ENCODE measurements at places on chromosomes 16 and 17.
A peak's percentile ranks its signal among the peaks of the same experiment; 100 is the strongest.

DNA sequence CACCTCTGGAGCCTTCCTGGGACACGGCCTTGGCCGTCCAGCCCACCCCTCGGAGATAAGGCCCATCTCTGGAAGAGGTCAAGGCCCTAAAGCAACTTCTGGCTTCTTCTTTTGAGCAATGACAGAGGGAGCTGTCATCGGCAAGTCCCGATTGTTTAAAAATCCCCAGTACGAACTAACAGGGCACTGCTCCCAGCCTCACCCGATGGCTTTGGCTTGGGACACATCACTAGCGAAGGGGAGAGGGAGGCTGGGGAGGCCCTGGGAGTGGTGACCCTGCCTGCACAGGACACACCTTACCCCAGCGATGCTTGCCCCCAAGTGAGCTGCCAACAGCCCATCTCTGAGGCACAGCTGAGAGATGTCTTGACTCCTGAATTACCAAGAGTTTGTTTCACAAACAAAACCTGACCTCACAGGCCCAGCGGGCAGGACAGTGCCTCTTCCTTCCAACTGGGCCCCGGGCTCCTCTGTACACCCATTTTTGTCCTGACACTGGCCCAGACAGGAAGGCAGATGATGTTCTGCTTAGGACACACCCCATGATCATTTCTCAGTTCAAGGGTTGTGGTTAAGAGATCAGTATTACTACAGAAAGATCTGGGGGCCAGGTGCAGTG, 4.8 kb downstream of the SYNGR2 start:
- DNase-seq, result no peak

GRCh38 chr17:7685533-7686221, 1.6 kb downstream of the TP53 start:
- DNase-seq, result peak; percentile 93

DNA sequence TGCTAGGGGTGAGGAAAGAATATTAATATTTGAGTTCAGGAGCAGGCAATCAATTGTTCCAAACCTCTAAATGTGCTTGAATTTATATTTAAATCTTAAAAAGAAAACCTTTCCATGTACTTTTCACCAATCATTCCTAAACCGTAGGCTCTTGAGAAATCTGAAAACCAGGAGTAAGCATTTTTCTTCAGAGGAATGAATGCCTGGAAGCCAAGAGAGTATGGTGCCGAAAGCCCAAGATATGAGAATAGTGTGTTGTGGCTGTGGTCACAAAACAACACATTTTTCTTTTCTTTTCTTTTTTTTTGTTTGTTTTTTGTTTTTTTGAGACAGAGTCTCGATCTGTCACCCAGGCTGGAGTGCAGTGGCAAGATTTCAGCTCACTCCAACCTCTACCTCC, 37.6 kb downstream of the TEX2 start:
- no peak for DNase-seq

- no peak for DNase-seq
Observed at GRCh38 chr17:82065193-82065637, 389 bp downstream of the DUS1L start.

DNA sequence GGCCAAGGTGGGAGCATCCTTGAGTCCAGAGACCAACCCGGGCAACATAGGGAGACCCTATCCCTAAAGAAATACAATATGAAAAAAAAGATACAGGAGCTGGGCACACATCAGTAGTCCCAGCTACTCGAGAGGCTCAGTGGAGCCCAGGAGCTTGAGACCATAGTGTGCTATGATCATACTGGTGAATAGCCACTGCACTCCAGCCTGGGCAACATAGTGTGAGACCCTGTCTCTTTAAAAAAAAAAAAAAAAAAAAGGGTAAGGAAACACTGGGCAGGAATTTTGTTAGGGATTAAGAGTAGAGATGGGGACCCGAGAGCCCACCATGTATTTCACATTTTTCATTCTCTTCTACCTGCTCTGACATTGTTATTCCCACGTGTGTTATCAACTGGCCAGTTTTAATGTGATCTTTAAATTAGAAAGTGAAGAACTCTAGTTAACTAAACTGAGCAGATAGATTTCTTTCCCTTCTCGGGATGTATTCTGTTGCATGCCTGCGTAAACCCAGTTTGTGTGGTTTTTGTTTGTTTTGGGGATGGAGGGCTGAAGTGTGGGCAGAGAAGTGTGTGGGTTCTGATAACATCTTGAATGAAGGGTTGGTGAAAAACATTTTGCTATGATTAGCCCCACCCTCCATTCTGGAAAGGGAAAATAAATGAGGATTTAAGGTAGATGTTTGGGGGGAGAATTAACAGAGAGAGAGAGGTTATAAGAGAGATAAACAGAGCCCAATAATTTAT, 17.2 kb upstream of the SNTB2 start:
- no peak for DNase-seq

- DNase-seq, result no peak
Observed at GRCh38 chr17:59545942-59546341, 19.5 kb upstream of the DHX40 start.

- no peak for DNase-seq
Observed at GRCh38 chr16:56610609-56611111, 2.3 kb downstream of the MT2A start.

DNA sequence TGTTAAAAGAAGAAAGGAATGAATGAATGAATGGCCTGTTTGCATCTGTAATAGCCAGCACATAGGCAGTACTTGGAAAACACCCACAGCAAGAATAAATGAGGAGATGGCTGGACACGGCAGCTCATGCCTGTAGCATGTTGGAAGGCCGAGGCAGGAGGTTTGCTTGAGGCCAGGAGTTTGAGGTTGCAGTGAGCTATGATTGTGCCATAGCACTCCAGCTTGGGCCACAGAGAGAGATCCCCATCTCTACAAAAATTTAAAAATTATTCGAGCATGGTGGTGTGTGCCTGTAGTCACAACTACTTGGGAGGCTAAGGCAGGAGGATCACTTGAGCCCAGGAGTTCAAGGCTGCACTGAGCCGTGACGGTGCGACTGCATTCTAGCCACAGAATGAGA, 12.5 kb downstream of the IL4R start:
- DNase-seq, result no peak

GRCh38 chr17:7611635-7612293, 2.9 kb downstream of the FXR2 start:
- DNase-seq, result no peak

GRCh38 chr16:85625053-85625452, 11.9 kb downstream of the GSE1 start:
- DNase-seq, result peak; percentile 54

- no peak for DNase-seq
Observed at GRCh38 chr16:24988593-24989338, 26.4 kb downstream of the ARHGAP17 start.

DNA sequence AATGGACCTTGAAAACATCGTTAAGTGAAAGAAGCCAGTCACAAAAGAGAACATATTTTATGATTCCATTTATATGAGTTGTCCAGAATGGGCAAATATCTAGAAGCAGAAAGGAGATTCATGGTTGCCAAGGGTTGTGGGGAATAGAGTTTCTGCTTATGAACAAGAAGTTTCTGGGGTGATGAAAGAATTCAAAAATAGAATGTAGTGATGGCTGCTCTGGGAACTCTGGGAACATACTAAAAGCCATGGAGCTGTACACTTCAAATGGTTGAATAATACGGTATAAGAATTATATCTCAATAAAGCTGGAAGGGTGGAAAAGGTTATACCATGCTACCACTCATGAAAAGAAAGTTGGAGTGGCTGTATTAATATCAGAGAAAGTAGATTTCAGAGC, 18.5 kb downstream of the AKTIP start:
- no peak for DNase-seq

- no peak for DNase-seq
Observed at GRCh38 chr16:88777471-88778270, 7.3 kb downstream of the PIEZO1 start.

DNA sequence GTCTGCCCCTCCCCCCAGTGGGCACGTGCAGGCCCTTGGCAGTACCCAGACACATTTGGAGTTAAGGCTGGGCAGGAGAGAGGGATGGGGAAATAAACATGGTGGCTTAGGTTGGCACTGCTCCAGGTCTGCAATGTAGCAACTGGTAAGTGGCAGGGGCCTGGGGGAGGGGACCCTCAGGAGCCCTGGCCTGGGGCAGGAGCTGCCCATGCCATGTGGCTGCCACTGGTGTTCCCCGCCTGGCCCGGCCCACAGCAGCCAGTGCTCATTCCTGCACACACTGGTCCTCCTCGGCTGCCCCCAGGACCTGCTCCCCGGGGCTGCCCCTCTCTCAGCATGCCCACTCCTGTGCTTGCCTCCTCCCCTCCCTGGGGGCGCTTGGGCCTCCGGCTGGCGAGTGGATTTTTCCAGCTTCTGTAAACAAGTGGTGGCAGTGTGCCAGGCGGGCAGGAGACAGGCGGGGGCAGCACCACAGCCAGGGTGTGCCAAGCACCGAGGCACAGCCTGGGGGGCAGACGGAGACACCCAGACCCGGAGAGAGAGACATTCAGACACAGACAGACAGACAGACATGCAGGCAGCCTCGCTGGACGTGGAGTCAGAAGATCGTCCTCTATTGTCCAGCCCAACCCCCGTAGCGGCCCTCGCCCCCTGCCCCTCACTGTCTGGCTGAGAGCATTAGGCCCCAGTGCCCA, 9.4 kb downstream of the THRA start:
- peak; percentile 86 for DNase-seq

DNA sequence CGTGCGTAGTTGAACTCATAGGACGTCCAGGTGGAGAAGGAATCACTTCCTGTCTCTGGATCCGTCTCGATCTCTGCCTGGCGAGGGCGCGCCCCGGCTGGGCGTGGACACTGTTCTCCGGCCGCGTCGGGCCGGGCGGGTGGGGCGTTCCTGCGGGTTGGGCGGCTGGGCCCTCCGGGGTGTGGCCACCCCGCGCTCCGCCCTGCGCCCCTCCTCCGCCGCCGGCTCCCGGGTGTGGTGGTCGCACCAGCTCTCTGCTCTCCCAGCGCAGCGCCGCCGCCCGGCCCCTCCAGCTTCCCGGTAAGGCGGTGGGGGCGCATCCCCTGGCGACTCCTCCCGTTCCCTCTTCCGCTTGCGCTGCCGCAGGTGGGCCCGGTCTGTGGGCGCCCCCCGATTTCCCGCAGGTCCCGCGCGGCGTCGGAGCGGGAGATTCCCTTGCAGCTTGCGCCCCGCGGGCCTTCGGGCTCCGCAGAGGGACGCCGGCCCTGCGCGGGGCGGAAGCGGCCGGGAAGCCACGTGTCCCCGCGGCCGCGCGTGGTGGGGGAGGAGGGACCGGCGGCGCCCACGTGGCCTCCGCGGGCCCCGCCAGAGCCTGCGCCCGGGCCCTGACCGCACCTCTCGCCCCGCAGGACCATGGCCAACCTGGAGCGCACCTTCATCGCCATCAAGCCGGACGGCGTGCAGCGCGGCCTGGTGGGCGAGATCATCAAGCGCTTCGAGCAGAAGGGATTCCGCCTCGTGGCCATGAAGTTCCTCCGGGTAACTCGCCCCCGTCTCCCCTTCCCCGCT, at the start of gene NME2:
Gene NME2, plus strand, starts transcription at position 214 of the 789 bp plus-strand sequence. Its CDS starts 420 bp downstream, at position 634.
- DNase-seq, result peak; percentile 50

- DNase-seq, result no peak
Observed at GRCh38 chr16:25771812-25772568, 80.2 kb downstream of the HS3ST4 start.

DNA sequence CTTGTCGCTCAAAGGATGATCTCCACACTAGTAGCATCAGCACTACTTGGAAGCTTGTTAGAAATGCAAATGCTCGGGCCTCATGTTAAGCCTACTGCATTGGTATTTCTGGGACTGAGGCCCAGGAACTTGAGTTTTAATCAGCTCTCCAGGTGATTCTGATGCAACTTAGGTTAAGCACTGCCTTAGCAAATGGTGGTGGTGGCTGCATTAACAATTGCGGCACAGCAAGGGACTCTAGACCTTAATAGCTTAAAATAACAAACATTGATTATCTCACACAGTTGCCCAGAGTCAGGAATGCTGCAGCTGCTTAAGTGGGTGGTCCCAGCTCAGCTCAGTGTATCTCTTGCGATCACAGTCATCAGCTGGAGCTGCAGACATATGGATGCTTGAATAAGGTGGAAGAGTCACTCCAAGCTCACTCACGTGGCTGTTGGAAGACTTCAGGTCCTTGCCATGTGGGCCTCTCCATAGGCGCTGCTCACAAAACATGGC, 25.8 kb downstream of the HS3ST3A1 start:
- DNase-seq, result no peak

GRCh38 chr16:8948831-8949230, 14.9 kb downstream of the USP7 start:
- DNase-seq, result no peak

DNA sequence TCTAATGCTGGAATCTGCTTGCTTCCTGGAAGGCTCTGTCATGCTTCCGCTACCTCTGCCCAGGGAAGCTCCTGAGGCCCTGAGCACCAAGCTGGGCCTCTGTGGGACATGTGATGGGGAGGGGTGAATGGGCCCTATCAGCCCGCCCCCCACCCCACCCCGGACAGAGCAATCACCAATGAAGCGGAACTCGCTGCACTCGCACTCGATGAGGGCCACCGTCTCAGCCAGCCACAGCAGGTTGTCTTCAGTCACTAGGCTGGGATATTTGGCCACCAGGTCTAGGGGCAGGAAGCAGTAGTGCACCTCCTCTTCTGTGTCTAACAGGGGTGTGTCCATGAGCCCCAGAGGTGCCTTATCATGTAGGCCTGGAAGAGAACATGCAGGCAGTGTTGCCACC, 23.6 kb downstream of the KCTD19 start:
- no peak for DNase-seq

DNA sequence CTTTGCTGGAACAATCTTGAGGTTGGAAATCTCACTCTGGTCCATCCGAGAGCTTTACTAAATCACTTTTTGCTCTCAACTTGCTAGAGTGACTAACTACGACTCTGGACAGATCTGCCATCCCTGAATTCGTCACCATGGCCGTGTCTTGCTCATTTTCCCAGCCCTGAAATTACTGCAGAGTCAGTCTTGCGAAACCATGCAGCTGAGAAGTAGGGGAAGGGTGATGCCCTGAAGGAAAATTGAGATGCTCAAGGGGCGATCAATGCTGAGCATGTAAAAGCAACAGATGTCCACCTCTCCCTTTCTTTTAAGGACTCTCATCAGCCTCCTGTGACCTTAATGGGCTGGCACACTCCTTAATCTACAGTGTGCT, 18.8 kb downstream of the PCTP start:
- DNase-seq, result no peak

DNA sequence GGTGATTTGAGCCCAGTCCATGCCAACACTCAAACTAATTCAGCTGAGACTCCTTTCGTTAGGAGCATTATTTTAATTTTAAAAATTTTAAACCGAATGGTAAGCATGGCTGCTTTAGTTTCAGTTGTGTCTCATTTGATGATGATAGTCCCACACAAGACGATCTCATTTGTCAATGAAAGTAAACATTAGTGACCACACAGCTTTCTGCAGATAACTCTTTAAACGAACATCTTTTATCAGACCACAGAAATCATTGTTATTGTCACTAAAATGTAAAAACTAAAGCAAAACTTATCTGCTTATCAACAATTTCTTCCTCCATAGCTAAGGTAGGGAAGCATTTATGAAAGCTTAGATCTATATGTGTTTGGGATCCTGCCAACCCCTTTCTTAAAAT, 382.2 kb downstream of the ZFHX3 start:
- no peak for DNase-seq

All from NCI-H1694 (cell line).